ENCODE measurements at places on chromosomes 5 and 9.

- no peak for DNase-seq
These were observed 40.1 kb upstream of the STX17 start for GRCh38 chr9:99866398-99866797.

- no peak for DNase-seq
These were observed 487.2 kb downstream of the SEMA5A start for GRCh38 chr5:9058666-9059065.

DNA sequence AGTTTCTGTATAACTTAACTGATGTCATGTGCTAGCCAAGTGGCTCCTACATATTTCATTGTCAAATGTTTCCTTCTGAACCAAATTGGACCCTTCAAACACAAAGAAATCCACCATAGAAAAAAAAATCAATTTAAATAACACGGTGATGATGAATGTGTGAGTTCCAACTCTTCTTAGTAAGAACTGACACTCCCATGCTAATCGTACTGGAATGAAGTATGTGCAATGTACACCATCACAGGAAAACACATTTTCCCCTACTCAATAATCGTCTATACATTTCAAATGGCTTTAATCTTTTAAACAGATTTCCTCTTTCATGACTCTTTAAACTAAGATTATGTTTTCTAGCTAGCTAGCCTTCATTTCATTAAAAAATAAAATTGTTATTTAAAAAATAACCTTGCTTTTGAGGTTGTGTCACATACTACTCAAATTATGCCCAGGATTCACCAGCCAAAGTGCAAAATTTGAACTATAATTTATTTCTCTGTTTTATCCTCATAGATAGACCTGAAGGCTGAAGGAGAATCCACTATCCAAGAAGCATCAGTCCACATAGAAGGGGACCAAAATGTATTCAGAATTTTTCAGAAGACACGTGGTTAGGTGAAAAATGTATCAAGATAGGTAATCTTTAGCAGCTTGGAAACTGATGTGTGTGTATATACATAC lies 131.0 kb upstream of the ITGA1 start:
- no peak for DNase-seq

GRCh38 chr5:141743866-141744272 lies 61.8 kb upstream of the ARAP3 start:
- DNase-seq = no peak

- DNase-seq = no peak
These were observed 86.1 kb downstream of the SH3TC2 start for GRCh38 chr5:148976569-148977381.

GRCh38 chr5:124236361-124237205 lies 509.9 kb downstream of the ZNF608 start:
- no peak for DNase-seq

- DNase-seq = no peak
These were observed 27.8 kb upstream of the TNFSF8 start for GRCh38 chr9:114958021-114958843.

DNA sequence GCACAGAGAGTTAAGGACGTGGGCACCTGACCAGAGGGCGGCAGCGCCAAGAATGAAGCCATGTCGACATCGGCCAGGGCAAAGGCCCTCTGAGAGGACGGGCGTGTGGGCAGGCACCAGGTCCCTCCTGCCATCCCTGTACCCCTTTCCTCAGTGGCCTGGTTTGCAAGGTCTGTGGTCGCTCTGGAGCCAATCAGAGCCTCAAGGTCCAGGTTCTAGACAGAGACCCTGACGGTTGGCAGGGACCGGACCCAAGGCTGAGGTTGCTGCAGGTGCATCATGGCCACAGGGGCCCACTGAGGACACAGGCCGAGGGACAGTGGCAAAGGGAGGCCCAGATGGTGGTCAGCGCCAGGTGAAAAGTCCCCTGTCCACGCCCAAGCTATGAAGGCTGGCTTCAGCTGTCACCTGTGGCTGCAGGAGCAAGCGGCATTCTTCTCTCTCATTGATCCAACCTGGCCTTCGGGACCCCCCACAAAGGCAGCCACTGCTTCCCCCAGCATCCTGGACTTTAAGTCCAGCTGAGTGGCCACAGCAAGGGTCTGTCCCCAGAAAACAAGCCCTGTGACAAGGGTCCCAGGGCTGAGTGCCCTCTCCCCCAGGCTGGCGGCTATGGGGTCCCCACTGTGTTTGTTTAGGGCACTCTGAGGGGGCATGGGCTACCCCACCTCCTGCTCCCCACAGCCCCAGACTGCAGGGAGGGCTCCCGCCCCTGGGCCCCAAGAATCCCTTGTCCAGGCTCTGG lies 48.9 kb downstream of the VAV2 start:
- no peak for DNase-seq

DNA sequence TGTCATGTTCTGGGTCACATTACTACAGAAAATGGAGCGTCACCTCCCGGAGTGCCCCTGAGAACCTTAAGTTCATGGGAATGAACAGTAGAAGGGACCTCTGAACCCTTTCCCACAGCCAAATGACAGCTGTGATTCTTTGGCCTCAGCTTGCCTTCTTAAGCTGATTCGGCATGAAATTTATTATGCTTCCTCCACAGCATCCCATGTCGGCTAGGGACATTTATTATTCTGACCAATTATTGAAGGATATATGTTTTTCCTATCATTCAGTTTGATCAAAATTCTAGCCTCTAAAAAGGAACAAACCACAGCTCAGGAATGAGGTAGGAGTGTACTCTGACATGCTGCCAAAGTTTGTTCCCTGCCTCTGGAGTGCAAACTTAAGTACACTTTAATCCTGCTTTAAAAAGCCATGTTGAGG lies 440.6 kb downstream of the CETN3 start:
- DNase-seq = no peak

DNA sequence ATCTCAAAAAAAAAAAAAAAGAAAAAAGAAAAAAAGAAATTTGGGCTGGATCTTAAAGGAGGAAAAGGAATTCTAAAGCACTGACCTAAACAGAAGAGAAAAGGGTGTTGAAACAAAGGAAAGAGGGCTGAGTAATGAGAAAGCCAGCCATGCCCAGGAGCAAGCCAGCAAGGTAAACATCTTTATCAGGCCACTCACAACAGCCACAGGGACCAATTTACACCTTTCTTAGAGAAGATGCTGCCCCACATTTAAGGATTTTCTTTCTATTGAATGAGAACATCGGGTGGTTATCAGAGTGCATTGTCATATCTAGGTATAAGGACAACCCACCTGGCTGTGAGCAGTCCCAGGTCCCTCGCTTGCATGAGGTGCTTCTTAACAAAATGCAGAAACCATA lies 16.6 kb downstream of the LHFPL2 start:
- no peak for DNase-seq

- DNase-seq = no peak
These were observed 140.5 kb downstream of the SLIT3 start for GRCh38 chr5:169160405-169160901.

GRCh38 chr5:62376064-62376463 lies 27.6 kb downstream of the DIMT1 start:
- DNase-seq = no peak

- DNase-seq = no peak
These were observed 46.5 kb downstream of the SH3PXD2B start for GRCh38 chr5:172407822-172408221.

DNA sequence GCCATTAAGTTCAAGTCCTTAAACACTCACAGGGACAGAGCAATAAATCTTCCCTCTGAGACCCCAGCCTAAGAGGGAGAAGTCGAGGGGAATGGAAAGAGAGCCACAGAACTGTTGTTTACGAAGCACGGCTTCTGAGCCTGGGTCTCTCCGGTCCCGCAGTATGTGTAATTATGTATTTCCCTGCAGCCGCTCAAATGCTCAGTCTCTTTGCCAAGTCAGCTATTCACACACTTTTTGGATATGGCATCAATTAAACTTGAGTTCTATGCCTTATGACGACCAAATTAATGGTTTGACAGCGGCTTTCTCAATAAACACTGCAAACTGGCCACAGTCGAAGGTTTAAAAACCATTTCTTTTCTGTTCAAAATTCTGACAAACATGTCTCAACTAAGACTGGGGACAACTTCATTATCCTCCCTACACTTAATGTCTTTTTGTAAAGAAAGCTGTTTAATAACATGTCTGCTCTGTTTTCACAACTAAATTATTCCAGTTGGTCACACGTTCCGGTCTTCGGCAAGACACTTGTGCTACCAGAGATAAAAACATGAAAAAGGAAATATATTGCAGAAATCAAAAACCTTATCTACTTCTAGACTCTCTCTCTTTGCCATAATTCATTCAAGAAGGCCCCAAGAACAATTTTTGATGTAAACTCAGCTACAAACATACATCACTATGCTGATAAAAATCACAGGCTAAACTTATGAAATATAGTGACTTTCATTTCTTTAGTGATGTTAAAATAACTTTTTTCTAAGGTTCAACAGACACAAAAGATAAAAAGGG lies 203.2 kb downstream of the GAPVD1 start:
- no peak for DNase-seq

GRCh38 chr5:39992617-39993202 lies 567.9 kb upstream of the DAB2 start:
- no peak for DNase-seq

DNA sequence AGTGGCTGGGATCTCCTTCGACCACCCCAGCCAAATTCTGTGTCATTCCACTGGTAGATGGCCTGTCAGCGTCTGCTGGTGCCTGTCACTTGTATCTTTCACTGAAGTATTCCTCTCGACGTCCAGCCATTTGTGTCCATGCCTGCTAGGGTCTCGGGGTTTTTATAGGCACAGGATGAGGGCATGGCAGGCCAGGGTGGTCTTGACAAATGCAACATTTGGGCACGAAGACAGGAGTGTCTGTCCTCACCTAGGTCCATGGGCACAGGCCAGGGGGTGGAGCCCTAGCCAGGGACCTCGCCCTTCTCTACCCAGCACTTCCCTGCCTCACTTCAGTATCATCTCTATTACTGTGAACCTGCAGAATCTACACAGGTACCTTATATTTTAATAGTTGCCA lies 2223.9 kb upstream of the ACO1 start:
- DNase-seq = no peak

GRCh38 chr9:133583586-133583985 lies 25.6 kb downstream of the FAM163B start:
- peak; percentile 9 for DNase-seq

- no peak for DNase-seq
These were observed 215.3 kb downstream of the SPOCK1 start for GRCh38 chr5:137283801-137284200.

- no peak for DNase-seq
These were observed 69.0 kb upstream of the BASP1 start for GRCh38 chr5:17148481-17148880.

DNA sequence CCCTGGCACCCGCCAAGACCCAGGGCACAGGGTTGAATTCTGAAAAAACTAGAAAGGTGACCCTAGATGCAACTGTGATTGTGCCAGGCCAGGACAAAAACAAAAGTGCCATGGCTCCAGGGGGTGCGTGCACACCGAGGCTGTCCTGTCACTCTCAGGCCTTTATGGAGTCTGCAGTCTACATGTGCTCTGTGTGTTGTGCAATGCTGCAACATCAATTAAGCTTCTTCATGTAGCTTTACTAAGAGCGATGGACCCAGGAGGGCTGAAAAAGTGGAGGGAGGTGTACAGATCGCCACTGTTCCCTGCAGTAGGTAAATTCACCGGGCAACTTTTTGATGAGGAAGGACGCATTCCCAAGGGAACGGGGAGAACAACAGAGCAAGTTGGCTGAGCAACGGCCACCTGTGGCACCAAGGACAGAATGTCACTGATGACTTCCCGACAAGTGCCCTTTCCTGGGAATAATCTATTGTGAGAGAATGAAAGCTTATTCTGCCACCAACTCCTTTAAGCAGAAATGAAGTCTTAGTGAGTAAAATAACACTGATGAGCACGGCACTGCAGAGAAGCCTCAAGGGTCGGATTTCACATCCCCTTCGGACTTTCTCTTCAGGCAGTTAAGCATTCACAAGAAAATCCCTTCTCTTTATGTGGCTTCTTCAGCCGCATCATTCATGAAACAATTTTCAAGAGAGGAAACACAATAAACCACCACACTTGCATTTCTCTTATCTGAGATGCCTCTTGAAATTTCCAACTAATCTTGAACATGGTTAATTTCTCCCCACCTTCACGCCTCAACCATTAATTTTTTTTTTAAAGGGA lies 149.6 kb downstream of the DROSHA start:
- DNase-seq = no peak

GRCh38 chr9:93576258-93577077 lies at the start of gene PHF2:
PHF2 (plus strand) TSS chr9:93576584; CDS start chr9:93576774, 190 bp downstream.
- DNase-seq = no peak

GRCh38 chr9:14272927-14273528 lies 40.9 kb downstream of the NFIB start:
- no peak for DNase-seq

DNA sequence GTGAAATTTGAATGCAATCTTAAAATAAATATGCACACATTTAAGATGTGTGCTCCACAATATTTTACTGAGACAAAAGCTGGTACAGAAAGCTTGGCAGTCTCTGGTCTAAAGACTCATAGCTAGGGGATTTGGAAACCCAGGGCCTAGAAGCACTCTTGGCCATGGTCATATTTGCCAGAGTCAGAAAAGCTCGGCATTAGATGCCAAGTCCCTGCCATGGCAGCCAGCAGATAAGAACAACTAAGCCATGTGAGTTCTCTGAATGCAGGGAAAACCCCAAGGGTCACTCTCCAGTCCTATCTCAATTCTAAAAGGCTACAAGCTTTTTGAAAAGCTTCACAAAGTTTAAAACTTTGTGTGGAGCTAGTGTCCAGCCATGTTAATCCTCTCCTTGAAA lies 119.5 kb downstream of the FAM114A2 start:
- no peak for DNase-seq

GRCh38 chr9:123656565-123656964 lies 273.4 kb downstream of the DENND1A start:
- DNase-seq = no peak

DNA sequence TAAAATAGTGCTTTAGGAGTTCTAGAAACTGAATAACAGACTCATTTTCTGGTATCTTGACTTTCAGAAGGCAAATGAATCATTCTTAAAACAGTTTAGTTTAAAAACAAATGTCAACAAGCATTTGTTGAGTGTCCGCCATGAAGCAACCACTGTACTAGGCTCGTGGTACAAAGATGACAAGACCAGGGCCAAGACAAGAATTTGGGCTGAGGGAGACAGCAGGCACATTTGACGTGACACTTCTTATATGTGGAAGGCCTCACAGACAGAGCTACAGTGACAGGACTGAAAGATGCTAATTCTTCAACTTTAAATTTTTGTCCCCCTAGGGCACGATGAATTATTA lies 14.4 kb upstream of the ZNF131 start:
- DNase-seq = no peak

GRCh38 chr5:177226860-177227259 lies 76.7 kb downstream of the RAB24 start:
- no peak for DNase-seq

DNA sequence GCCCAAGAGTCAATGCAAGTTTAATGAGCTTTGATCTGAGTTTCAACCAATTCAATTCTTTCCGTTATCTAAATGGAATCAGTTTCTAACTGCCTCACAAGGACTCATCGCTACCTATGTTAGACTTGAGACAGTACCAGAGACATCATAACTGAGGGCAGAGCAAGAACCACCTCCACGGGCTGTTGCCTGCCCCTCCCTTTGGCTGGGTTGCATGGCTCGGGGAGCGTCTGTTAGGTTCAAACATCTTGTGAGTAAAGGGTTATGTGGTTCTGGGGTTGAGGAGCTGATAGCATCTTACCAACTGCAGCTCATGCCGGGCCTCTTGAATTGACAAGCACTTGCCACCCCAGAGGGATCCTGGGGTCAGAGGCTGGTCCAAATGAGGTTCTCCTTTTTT lies 457.9 kb downstream of the ENC1 start:
- DNase-seq = no peak

Measured in NCI-H774 (cell line).